ENCODE measurements at places on chromosomes 11 and 22. TPM values are rescaled to one million over a fixed set of nuclear protein-coding genes. Genes with fewer than 3 reads are reported as not detected.

DNA sequence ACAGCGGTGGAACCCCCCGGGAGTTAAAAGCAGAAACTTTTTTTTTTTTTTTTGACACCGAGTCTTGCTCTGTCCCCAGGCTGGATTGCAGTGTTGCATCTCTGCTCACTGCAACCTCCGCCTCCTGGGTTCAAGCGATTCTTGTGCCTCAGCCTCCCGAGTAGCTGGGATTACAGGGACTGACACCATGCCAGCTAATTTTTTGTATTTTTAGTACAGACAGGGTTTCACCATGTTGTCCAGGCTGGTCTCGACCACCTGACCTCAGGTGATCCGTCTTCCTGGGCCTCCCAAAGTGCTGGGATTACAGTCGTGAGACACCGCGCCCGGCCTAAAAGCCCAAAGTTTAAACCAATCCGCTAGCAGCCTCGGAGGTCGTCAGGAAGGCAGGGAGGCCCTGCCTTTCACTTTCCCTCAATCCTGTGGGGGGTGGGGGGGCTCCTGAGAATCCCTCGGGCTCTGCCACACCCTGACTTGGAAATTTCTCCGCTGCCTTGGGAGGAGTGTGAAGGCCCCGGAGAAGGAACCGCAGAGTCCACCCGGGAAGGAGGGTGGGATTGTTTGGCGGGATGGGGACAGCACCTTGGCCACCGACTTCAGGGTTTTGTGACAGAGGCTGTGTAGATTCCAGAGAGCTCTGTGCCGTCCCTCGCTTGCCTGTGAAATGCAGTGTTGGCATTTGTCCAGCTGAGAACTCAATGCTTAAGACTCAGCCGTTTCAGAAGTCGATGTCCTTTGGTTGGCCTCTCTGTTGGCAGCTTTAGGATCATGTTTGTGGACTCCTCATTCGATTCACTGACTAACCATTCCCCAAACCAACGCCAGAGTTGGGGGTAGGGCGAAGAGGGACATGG is 1.0 kb downstream of the ARHGAP8 start:
- H3K27me3 ChIP-seq, result peaks cover 29% of the 10 kb centered on the region
- H3K27ac ChIP-seq, result no peak overlapping the region
- peak; percentile 81 for DNase-seq
- H3K36me3 ChIP-seq, result no peaks in the 10 kb centered on the region

Gene ASPHD2
- total RNA-seq, result 11.7 TPM

Gene GNAZ
- 0.96 TPM for total RNA-seq

DNA sequence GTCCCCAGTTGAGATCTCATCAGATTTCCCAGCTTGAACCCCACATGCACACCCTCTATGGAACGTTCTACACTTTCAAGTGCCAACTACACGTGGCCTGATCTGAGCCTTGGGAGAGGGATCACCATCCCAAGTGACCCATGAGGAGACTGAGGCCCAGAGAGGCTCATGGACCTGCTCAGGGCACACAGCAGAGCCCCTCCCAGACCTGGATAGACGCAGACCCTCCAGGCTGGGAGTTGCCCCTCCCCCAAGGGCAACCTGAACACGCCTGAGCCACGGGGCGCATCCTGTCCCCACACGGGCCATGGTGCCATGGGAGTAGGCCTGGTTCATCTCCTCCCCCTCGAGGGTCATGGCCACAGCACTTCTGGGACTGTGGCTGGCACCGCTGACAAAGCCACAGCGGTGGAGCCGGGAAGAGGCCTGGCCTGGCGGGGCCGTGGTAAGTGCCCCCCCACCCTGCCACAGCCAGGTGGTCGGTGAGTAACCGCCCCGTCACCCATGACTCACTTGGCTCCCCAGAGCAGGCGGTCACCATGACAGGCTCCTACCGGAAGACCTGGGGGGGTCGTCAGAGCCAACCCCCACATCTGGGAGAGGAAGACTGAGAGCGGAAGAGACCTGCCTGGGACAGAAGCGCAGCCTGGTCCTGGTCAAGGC is 8.1 kb downstream of the WNT7B start:
- no peaks in the 10 kb centered on the region for H3K36me3 ChIP-seq
- peaks cover 45% of the 10 kb centered on the region for H3K4me1 ChIP-seq
- peak; percentile 95 for DNase-seq
- no peaks in the 10 kb centered on the region for H3K27me3 ChIP-seq
- H3K4me3 ChIP-seq, result peak overlapping the region; percentile 74
- peak overlapping the region; percentile 91 for H3K27ac ChIP-seq

Gene OR51E2
- total RNA-seq, result 0.38 TPM

Gene CCDC15
- 1.0 TPM for total RNA-seq

Measured in astrocyte (in vitro differentiated cells and primary cell).